ENCODE measurements at places on chromosomes 12 and 14.
A peak's percentile ranks its signal among the peaks of the same experiment; 100 is the strongest.

- no peak for DNase-seq
Measured at GRCh38 chr14:30710876-30711275, 88.8 kb downstream of the SCFD1 start.

DNA sequence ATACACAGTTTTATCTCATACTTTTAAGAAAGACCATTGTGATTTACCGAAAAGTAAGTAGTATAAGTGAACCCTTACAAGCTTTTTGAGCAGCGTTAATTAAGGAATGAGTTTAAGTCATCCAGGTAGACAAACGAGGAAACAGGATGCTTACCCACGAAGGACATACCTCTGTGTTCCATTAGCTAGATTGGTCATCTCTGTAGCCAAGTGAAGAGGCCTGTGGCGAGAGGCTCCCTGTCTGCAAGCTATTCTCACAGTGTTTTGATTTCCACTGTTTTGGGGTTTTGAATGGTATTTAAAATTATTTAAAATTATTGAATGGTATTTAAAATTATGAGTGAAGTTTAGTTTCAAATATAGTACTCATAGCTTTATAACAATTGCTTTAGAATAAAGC is 342.1 kb upstream of the RGS6 start:
- DNase-seq, result no peak

DNA sequence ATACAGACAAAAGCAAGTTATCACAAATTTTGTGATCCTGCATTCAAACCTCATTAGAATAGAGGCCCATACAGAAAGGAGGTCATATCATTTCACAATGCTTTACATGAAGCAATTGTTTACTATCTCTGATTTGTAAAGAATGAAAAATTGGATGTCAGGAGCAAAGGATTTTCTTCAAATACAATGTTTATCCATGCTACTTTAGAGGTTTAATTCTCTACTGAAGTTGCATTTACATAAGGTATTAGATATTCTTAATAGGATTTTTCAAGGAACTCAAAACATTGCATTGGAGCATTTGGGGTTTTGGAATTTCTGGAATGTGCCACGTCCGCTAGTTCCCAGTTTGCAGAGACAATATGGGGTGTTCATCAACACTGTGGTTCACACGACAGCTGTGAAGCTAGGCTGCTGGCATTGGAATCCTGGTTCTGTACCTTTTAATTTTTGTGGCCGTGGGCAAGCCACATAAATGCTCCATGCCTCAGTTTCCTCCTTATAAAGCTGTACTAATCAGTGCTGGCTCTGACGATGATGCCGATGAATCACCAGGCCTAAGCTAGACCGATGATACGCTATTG is 174.8 kb downstream of the APAF1 start:
- no peak for DNase-seq

DNA sequence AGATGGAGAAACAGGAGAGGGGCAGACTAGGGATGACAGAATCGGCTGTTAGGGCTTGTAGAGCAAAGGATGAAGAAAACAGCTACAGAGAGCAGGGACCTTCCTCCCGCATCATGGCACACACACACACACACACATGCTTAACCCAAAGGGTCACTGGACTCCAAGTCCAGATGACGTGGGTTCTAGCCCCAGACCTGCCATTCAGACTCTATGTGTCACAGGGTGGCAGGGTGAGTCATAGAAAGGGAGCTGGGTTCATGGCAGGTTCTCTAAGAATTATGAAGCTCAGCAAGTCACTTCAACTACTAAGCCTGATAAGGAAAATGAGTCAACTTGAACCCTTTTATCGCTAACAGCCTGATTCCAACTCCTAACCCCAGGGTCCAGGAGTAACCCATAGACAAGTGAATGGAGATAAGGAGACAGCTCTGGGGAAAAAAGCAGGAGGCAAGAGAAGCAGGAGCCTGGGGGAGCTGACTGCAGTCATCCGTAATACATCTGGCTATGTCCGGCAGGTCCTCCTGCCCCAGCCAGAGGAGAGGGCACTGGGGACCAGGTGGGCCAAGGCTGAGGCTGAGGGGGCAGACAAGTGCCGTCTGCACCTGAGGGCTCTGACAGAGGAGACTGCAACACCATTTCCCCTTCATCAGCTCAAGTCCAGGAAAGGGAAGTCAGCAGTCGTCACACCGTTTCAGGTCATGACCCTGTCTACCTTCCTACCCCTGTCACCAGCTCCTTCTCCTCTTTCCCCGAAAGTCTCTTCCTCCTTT is 3.6 kb upstream of the TNFRSF1A start:
- peak; percentile 86 for DNase-seq

DNA sequence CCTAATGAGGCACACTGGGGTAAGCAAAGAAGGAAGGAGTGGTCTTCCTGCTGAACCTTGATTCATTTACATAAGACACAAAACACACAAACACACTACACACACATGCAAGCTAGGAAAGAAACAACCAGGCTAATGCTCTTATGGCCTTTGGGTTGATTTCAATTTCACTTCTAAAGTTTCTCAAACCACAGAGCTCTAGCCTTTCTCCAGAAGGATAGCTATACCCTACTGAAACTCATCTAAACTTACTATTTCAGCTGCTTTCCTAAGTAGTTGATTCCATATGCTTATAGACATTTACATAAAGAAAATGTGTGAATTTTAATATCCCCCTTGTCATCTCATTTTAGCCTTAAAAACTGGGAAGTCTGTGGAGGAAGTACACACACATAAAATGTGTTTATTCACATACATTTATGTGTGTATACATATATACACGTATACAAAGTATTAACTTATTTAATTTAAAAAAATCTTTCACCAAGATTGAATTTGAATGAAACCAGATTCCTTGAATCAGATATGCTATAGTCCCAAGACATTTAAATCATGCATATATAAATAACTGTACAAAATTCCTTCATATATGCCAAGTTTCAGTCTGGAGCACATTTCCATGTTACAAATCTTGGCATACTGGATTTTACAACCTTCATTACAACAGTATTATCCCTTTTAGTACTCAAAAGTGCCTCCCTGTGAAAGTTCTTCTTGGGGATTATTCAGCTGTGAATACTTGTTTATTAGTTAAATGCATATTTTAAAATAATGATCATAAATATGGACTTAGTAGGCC is 231.8 kb upstream of the NPAS3 start:
- DNase-seq, result no peak

GRCh38 chr12:89247967-89248366 is 104.3 kb downstream of the DUSP6 start:
- DNase-seq, result no peak

DNA sequence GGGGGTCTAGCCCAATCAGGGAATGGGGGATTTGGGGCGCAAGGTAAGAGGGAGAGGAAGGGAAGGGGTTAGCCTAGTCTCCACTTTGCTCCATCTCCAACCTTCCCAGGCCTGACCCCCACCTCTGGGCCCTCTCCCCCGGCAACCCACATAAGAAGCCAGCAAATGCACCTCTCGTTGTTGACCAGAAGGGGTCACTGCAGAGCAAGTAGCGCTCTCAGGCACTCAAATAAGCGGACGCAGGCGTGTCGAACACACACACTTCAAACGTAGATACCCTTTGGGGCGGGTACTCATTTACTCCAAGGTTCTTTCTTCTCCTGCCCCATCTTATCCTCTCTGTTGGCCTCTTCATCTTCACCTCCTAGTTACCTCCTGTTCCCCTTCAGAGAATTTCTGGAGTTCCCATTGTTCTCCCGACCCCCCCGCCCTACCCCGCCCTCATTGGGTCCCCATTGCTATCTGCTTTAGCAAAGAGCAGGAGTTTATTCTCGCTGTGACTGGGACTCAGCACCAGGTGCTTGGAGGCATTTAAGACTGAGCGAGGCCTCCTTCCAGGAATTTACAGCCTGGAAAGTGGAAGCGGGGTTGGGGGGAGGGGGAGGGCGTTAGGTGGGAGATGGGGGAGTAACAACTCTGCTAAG is 1.5 kb upstream of the SRRM4 start:
- DNase-seq, result peak; percentile 54

- DNase-seq, result no peak
Measured at GRCh38 chr14:77561881-77562280, 54.6 kb downstream of the SPTLC2 start.

Data from erythroblast (primary cell).